ENCODE measurements at places on chromosomes 2 and 18.

GRCh38 chr2:202060218-202060617, 12.8 kb upstream of the KIAA2012 start:
- no peak for DNase-seq

DNA sequence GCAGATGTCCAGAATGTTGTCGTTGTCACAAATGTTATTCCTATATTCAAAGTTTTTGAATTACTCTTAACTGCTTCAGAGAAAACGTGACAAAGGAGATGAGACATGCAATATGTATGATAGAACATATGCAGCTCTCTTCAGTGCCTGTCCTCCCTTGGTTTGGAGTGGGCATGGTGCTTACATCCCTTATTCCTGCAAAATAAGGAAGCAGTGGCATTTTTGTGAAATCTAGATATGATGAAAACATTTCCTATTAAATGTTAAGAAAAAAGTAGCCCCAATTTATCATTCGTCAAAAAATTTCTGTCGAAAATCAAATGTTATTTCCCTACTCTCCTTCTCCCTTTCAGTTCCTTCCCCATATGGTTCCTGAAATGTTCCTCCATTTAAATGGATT, 457.5 kb upstream of the FANCL start:
- DNase-seq: no peak

DNA sequence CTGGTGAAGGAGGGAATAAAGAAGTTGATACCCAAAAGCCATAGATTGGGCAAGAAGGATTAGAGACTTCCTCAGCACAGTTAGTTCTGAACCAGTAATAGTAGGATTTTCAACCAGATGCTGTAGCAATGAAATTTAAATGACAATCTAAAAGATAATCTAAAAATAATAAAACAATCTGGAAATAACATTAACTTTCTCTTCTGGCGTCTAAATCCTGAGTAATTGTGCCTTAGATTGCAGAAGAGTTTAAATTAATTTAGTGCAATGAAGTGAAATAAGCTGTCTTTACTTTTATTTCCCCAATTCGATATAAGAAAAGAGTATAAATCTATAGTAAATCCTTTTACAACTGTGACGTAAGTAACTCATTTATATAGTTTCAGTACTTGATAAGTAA, 186.8 kb upstream of the DOK6 start:
- DNase-seq: no peak

GRCh38 chr2:68369337-68369734, 4.3 kb downstream of the PLEK start:
- no peak for DNase-seq

- no peak for DNase-seq
Measured at GRCh38 chr2:106890606-106891005, 4.6 kb upstream of the ST6GAL2 start.

DNA sequence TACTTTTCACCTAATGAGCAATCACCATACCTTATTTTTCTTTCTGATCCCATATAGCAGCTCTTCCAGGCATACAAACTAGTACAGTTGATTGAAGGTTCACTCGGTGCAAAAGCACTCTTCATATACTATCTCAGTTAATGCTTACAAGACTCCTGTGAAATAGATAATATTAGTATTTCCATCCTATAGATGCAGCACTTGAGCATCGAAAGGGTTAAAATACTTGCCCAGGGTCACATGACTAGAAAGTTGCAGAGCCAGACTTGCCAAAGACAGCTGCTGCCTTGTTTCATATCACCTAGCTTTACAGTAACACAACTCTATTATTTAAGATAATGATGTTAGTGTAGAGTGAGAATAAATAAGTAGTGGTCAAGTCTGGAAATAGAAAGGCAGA, 466.0 kb upstream of the TNP1 start:
- no peak for DNase-seq

- no peak for DNase-seq
Measured at GRCh38 chr2:69773206-69773605, 31.3 kb downstream of the ANXA4 start.

DNA sequence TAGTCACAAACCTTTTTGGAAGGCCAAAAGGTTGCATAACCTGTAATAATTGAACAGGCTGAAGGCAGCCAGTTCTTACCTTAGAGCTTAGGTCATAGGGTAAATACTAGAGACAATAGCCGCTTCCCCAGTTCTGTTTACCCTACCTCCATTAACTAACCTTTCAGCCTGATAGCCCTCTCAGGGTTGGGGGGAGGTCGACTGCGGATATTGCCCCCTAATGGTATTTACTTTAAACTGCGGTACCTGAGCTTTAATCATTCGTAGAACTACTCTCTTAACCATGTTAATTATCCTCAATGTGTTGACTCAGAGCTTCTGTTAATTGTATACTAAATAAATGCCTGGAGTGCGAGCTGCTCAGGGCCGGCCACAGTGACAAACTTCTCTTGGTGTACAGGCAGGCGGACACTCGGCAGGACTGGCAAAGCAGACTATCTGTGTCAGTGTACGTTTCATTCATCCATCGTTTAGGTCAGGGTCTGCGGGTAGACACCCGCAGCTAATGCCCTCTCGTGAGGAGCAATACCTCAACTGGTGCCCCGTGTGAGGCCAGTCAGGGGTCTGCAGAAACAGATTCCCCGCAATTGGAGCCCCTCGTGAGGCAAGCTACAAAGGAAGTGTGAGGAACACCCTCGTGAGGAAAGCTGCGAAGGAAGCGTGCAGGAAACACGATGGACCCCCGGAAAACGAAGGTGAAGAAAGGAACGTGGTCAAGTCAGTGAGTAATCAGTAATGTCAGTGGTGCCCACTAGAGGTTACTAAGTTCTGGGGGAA, 115.3 kb upstream of the SCN7A start:
- no peak for DNase-seq

DNA sequence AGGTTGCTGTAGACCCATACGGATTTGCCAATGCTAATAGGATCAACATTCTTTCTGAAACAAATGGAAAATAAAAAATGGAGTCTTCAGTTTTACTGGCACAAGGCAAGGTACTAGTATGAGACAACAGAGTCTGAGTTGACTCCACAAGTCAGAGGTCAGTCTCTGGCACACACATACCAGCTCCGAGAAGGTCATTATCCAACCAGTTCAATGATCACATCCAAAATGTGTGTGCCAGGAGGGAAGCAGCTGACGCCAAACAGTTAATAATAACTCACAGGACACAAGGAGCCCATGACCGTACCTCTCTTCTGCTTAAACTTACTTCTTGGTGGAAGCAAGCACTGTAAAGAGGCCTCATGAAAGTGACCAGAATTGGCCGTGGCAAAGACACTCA, 528.6 kb downstream of the ZNF516 start:
- no peak for DNase-seq

DNA sequence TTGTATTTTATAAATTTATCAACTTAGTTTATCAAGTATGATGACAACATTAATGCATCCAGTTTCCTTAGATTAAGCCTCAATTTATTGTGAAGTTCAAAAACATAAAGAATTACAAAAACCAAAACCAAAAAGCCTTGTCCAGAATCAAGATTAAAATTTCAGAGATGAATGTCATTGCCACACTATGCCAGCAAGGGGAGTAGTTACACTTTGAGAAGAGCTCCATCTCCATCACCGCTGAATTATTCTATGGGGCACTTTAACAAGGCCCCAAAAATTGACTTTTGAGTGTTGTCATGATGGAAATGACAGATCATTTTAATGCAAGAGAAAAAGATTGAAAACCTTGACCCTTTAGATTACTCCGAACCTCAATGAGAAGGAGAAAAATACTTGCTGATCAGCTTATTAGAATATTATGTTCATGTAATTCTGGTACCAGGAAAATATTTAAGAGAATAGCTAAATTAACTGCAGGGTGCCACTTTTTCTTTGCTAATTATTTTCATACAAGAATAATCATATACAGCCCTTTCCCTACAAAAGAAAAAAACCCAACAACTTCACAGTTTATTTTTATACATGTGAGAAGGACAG, 152.5 kb upstream of the AQP4 start:
- no peak for DNase-seq

DNA sequence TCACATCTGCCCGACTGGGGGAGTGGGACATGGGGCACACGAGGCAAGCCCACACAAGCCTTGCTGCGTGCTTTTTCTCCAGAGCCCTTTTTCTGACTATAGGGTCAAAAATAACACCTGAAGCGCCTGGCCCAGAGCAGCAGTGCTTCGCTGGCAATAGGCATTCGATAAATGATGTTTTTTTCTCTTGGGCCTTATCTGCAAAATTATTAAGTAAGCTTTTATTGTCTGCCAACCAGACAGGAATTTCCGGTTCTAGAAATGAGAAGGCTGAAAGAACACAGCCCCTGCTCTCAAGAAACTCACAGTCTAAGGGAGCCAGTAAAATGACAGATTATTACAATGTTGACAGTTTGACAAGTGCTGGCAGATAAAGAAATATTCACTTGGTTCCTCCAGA, 2.7 kb upstream of the TMBIM1 start:
- DNase-seq: no peak

DNA sequence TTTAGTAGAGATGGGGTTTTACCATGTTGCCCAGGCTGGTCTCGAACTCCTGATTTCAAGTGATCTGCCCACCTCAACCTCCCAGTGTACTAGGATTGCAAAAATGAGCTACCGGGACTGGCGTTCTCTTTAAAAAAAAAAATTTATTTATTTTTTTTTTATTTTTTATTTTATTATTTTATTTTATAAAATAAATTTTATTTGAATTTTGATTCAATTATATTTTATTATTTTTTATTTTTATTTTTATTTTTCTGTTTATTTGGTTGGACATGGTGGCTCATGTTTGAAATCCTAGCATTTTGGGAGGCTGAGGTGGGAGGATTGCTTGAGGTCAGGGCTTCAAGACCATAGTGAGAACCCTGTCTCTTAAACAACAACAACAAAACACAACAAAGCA, 32.5 kb downstream of the EEF1B2 start:
- no peak for DNase-seq

- DNase-seq: no peak
Measured at GRCh38 chr2:235956281-235956970, 211.8 kb downstream of the GBX2 start.

DNA sequence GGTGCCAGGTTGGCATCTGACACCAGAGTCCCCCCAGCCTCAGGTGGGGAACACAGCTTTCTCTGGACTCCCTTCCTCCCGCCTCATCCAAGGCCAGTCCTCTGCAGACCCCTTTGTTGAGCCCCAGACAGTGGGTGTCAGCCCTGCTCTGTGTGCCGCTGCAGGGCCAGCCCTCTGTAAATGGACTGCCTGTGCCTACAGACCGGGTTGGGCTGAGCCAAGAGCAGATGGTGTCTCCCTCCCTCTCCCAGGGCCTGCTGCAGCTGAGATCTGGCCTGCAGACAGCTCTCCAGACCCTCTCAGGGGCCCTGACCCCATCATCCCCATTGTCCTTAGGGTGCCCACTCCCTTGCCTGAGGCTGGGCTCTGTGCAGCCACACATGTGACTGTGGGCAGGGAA, 160.8 kb downstream of the KLHL29 start:
- no peak for DNase-seq

DNA sequence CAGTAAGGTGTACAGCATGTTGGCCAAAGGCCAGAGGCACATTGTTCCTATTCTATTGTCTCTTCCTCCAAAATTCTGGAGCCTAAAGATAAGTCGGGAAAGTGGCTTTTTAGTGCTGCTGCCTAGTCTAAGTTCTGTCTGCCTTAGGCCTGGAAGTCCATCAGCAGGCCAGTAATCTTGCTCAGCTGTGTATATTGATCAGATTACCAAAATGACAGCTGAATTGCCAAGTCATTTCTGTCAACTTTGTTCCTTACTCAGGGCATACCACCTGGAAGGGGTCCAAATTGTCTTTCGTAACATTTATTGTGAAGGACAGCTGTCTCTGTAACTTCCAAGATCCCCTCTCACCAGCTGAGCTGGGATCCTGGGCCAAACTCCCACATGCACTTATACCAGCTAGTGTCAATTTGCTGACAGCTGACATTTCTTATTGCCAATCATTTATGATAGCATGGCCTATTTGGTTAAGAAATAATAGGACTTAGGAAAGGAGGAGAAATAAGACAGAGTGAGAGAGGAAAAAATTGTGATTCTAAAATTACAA, 116.8 kb upstream of the FSHR start:
- no peak for DNase-seq

DNA sequence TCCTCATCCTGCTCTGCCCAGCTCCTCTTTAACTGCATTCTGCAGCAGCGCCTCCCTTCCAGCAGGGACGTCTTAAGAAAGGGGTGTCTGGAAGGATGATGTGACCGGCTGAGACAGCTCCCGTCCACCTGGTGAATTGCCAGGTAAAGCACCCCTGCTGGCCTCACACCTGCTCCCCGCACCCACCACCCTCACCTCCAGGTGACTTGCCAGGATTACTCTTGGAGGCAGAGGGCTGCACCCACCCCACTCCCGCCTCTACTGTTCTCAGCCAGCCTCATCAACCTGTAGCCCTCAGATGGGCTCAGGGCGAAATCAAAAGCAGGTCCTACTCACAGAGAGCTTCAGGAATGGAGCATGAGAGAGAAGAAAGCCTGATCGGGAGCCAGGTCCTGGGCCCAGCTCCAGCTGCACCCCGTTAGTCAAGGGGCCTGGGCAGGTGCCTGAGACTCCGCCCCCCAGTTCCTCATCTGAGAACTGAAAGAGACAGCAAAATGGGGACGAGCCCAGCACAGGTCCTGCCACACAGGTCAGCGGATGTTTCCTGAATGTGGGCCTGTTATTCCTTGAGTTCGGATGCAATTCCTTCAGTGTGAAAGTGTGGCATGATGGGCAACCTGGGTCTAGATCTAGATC, 5.6 kb downstream of the ADRA2B start:
- DNase-seq: no peak

- DNase-seq: no peak
Measured at GRCh38 chr2:10083692-10084211, 3.5 kb upstream of the CYS1 start.

GRCh38 chr2:9497017-9497416, 22.7 kb downstream of the IAH1 start:
- DNase-seq: no peak

GRCh38 chr2:109337221-109337620, 208.2 kb downstream of the SH3RF3 start:
- DNase-seq: no peak

- no peak for DNase-seq
Measured at GRCh38 chr18:67783196-67783946, 266.9 kb upstream of the DSEL start.

- no peak for DNase-seq
Measured at GRCh38 chr2:190214426-190215194, 105.0 kb downstream of the HIBCH start.

GRCh38 chr2:241363426-241363825, 7.3 kb downstream of the FARP2 start:
- no peak for DNase-seq
